Ureter (tissue), 1 donor: ENCODE measurements at places on chromosomes 6 and 20.

GRCh38 chr6:138500867-138501446, 1.7 kb upstream of the NHSL1 start:
- DNase-seq, result no peak

- no peak for DNase-seq
Measured at GRCh38 chr6:44066394-44067172, 60.7 kb downstream of the MRPL14 start.

DNA sequence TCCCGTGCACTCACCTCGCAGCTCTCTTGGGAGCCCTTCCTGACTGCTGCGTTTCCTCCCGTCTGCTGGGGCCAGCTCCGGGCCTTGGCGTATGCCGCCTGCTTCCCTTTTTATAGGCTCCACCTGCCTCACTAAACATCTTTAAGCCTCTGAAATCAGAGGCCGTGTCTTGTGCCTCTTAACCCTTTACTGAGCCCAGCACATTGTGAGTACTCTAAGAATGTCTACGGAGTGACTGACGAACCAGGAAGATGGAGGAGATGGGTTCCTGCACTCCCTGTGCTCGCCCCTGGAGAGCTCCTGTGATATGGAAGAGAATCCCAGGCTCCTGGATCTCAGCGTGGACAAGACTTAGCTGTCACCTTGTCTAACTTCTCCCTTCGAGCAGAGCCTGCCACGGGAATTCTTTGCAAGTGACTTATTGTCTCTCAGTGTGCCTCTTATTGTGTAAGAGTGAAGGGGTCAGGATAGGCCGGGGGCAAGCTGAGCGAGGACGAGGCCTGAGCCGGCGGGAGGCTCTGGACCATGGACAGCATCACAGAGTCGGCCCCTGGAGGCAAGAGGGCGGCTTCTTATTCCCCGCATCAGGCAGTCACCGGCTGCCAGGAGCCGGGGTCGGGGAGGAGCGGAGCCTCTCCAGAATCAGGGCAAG, 70.9 kb upstream of the CCDC167 start:
- no peak for DNase-seq

- DNase-seq, result no peak
Measured at GRCh38 chr6:122838060-122838780, 49.2 kb downstream of the SMPDL3A start.
